ENCODE measurements at places on chromosomes 6 and 20.

- no peak for DNase-seq
Measured at GRCh38 chr6:123332070-123332469, 304.7 kb downstream of the TRDN start.

DNA sequence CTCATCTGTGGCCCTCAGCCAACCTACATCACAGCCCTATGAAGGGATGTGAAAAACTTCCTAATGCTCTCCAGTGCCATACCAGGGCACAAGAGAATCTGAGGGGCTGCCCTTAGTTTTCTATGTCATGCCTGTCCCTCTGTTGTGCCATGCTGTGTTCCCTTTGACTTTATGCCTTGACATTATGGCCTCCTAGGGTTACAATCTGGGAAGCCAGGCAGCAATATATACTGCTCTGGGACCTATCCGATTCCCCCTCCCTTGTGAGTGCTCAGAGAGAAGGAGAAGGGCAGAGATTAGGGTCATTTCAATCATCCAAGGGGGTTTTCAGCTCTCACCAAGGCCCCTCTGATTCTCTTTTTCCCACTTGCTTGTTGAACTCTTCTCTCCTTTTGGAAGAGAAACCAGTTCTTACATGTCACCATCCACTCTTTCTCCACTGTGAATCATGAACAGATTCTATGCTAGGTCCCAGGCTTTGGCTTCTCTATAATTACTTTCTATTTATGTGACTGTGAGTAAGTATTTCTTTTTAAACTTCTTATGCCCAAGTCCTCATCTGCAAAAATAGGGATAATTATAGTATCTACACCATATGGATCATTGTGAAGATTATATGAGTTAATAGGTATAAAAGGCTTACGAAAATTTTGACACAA lies 14.2 kb upstream of the FRK start:
- no peak for DNase-seq

GRCh38 chr6:31776989-31777666 lies at the start of gene VWA7:
Gene VWA7, minus strand, starts transcription at chr6:31777328. Its CDS starts 549 bp downstream, at chr6:31776779.
- DNase-seq: peak; percentile 79

GRCh38 chr6:80425089-80425823 lies 318.8 kb downstream of the BCKDHB start:
- DNase-seq: no peak

DNA sequence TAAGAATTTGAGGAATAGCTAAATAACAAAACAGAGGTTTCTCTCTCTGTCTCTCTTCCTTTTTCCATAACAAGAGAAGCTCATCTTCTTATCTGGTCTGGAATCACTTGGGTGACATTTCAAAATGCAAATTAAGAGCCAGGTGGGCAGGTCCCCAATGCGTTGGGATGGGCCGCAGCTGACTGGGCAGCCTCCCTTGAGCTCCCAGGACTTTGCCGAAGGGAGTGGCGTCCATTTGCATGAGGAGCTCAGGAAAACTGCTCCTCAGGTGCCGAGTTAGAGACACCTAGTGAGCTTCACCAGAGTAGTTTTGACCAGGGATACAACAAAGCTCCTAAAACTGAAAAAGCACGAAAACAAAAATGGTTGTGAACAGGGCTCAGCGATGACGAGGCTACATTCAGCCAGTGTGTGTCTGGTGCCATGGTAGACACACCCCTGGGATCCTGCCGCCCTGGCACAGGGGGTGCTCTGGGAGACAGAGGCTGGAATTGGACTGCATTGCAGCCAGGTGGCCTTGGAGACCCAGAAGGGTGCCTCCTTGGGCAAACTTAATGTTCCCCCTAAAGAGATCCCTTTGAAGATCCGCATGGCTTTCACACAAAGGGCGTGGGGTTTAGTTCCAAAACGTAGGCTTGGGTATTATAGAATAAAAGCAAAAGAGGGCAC lies 13.5 kb upstream of the SERPINB6 start:
- DNase-seq: no peak

GRCh38 chr6:53062169-53062539 lies 3.0 kb upstream of the FBXO9 start:
- DNase-seq: no peak

- DNase-seq: no peak
Measured at GRCh38 chr20:4567170-4567569, 154.5 kb upstream of the PRND start.

GRCh38 chr6:120214088-120214499 lies 864.5 kb upstream of the MAN1A1 start:
- DNase-seq: no peak

GRCh38 chr6:157785636-157786035 lies 37.4 kb upstream of the SNX9 start:
- no peak for DNase-seq

DNA sequence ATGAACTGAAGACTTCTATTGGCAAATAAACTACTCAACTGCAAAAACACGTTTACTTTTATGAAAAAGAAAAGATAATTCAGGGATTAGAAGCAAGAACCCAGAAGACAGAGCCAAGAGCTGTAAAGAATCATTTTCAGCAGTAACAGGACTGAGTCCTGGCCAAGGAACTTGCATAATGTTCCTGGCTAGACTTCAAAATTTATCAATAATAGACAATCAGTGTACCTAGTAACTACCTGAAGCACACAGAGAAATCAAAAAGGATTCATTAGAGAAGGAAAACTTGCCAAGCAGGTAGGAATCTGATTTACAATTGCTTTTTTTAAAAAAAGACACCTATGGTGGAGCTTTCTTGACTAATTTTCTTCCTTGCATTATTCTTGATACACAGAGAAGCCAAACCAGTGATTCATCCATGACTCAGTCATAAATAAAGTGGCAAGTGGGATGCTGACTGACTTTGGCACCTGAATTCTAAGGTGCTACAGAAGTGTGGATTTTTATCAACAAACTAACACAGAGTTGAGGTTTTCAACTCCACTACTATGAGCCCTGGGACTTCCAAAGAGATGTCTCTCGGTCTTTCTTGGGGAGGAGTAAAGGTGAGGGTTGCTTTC lies 281.3 kb downstream of the BMP7 start:
- DNase-seq: no peak

GRCh38 chr6:12265296-12265695 lies 24.9 kb upstream of the EDN1 start:
- no peak for DNase-seq

DNA sequence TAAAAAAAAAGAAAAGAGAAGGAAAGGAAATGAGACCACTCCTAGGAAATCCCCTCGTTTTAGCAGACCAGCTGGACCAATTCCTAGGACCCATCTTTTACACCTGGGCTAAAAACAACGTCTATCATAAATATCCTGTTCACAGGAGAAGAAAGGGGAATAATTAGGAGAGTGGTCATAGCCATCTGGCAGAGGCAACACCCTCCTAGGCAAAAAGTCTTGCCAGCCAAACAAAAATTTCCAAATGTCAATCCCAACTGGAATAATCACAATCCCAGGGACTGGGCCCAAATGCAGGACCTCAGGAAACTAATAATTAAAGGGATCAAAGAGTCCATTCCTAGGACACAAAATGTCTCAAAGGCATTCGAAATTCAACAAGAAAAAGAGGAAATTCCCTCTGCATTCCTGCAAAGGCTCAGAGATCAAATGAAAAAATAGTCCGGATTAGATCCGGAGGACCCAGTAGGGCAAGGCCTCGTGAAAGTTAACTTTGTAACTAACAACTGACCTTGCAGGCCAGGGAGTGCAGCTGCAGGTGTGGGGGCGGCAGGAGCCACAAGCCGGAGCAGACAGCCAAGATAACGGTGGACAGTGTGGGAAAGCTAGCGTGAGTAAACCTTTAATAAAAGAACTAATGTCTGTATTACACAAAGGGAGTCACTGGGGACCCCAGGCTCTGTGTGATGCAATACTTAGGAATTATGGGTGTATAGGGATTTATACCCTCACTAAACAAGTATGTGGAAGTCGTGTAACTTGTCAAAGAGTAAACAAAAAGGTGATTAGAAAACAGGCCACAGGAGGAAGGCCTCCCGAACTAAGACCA lies 11.7 kb downstream of the LCA5 start:
- DNase-seq: no peak

- no peak for DNase-seq
Measured at GRCh38 chr20:43974695-43975094, 60.0 kb downstream of the TOX2 start.

GRCh38 chr6:157536223-157536545 lies 155.2 kb downstream of the ZDHHC14 start:
- DNase-seq: no peak

DNA sequence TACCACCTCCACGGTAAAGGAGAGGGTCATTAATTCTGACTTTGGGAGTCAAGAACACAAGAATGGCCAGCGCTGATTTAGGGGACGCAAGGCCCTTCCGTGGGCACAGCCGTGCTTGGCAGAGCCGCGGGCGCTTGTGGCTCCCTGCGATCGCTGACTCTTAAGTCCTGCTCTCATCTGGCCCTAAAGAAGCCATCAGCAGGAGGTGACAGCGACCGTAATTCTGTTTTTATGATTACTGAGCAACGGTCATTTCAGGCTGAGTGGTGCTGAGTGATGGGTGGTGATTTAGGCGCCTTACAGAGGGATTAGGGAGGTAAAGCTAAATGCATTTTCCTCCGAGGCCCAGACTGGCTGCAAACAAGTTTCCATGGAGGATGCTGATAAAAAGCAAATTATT lies 364.6 kb upstream of the SULF2 start:
- DNase-seq: no peak

- DNase-seq: no peak
Measured at GRCh38 chr20:17664025-17664633, 17.9 kb downstream of the RRBP1 start.

GRCh38 chr6:157912326-157912725 lies 69.3 kb upstream of the SYNJ2 start:
- no peak for DNase-seq

DNA sequence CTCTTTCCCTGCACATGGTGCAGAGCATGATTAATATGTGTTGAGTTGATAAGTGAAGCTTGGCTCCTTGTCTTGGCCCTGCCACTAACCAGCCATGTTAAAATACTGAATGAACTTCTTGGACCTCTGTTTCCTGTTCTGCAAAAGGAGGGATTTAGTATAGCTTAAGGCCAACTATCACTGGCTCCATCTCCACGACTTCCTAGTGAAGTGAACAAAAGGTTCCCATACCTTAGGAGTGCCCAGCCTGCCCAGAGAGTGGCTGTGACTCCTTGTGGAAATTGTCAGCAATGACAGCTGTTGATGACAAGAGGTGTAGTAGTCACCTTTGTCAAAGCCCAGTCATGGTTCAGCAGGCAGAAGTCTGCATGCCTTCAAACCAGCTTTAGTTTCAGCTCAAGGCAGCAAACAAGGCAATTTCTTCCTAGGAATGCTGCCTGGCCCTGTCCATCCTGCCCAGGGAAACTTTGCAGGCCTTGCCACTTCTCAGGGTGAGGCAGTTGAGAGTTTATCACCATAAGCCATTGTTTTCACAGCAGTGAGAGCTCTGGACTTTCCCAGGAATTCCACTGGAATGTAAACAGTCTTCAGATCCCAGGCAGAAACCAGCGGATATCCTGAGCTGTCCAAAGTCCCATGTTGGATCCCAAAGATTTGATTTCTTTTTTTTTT lies 169.7 kb upstream of the TNFAIP3 start:
- no peak for DNase-seq

- DNase-seq: no peak
Measured at GRCh38 chr6:133623065-133623464, 265.8 kb upstream of the TCF21 start.

DNA sequence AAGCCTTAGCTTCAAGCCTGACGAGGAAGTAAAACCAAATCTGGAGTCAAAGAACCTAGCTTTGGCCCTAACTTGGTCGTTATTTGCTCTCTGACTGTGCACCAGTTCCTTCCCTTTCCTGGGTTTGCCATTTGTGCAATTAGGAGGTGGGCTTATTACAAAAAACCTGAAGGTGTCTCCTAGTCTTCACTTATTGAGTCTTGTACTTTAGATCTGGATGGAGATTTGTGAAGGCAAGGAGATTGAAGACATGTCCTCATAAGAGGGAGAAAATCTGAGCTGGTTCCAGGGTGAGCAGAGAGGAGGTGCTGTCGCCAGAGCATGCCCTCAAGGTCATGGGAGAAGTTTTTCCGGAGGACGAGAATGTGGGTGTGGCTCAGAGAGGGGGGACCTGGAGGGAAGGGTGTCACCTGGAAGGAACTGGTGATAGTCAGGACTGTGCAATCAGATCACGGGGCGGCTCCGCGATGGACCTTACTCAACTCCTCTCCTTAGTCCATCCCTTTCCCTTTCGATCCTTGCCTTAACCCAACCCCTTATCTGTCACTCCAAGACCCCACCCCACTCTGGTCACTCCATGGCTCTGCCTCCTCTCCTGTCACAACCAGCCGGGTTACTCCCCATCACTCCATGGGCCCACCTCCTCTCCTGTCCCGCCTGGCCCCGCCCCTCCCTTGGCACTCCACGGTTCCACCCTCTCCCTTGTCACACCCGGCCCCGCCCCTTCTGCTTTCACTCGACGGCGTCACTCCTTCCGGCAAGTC lies 588 bp upstream of the ACSS2 start:
- peak; percentile 98 for DNase-seq

DNA sequence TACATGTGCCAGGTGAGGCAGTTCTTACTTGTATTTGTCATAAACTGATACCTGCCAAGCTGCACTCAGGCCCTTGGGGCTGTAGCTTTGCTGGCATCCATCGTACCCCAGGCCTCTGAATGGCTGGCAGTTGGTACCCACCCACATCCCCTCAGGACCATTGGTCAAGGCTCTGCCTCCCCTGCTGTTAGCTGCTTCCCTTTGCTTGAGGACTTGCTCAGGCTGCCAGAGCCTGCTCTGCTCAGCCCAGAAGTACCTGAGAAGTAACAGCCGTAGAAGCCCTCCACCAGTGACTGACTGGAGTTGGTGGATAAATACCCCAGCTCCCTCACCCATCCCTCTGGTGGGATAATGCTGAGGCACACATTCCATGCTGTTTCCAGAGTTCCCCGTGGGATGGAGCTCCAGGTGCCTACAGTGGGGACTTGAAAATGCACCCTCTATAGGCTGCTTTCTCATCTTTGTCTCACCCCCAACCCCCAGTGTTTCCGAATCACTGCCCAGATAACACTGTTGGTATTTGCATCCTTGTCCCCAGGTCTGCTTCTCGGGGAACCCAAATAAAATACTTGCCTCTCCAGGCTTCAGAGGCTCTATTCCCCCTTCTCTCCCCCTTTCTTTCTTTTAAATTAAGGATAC lies 7.3 kb downstream of the EBF4 start:
- DNase-seq: peak; percentile 15

GRCh38 chr6:42313941-42314570 lies 96.4 kb upstream of the MRPS10 start:
- no peak for DNase-seq

- DNase-seq: no peak
Measured at GRCh38 chr20:61628901-61629601, 377.0 kb downstream of the CDH4 start.

DNA sequence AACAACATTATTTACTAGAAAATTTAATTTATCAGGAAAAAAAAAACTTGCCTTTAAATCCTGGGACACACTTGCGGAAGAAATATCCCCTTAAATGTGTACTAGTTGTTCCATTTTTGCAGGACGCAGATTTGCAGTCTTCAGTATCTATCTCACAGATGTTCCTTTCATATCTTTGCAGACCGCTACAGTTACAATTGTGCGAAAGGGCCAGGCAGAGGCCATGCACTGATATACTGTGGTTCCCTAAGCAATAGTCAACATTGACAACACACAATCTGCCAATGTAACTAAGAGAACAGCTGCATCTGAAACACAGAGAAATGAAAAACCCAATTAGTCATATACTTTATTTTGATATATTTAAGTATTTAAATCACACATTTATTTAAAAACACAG lies 411.2 kb downstream of the EYS start:
- no peak for DNase-seq
